Stimulated activated CD4-positive, alpha-beta T cell treated with anti-CD3 and anti-CD28 coated beads, Interleukin-2, amount 100 ng/mL, for 24 hours (primary cell): ENCODE measurements at places on chromosomes 5 and 9.

- DNase-seq, result no peak
Observed at GRCh38 chr5:88938488-88938887, 55.5 kb upstream of the MEF2C start.

GRCh38 chr9:134170532-134171315 lies 6.4 kb upstream of the RNU6ATAC start:
- DNase-seq, result no peak

- DNase-seq, result no peak
Observed at GRCh38 chr5:67063791-67064190, 132.8 kb downstream of the CD180 start.

GRCh38 chr9:37466037-37466709 lies 923 bp upstream of the ZBTB5 start:
- peak; percentile 52 for DNase-seq

DNA sequence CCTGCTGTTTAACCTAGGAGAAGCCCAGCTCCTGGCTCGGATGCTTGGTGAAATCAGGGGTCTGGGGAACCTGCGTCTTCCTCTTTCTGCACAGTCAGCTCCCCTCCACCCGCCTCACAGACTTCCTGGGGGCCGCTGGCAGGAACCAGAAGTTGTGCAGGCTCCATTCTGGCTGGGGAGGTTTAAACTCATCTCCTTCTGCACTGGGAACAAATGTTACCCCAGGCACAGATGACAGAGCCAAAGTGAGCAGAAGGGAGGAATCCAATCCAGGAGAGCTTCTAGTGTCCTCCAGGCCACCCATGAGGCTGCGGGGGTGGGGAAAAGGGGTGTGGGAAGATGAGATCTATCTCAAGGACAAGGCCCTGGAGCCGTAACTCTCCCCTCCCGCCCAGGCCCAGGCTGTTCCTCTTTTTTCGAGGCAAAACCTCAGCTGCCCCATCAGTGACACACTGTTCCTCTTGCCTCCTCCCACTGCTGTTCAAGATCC lies 31.2 kb downstream of the KCNMB1 start:
- DNase-seq, result no peak

- no peak for DNase-seq
Observed at GRCh38 chr5:38777111-38777510, 68.7 kb upstream of the OSMR start.

DNA sequence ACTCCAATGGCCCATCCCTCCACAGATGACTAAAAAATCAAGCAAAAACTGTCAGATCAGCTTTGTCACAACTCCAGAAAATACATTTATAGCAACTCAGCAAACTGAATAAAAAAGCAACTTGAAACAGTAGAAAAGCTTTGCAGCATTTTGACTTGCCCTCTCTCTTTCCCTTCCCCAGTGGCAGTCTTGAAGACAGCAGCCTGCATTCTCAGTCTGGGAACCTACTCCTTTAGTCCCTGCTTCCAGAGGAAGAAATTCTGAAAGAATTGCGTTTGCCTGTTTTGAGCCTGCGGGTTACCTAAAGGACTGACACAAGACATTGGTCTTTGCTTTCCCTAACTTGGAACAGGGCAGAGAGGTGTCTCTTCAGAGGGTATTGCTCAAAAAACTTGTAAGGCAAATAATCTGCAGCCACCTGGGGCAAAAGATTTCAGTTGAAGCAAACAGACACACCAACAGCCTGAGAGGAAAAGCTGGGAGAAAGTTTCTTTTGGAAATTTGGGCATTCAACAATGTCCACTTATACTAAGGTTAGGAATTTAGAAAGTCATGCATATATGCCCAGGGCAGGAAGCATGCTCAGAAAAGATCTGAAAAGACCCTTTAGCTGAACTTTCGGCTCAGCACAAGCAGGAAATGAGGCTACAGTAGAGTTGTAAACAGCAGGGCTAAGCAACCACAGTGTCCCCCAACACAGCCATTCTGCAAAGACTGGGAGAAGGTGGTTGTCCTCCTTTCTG lies 15.2 kb upstream of the SLC35D2 start:
- DNase-seq, result no peak

DNA sequence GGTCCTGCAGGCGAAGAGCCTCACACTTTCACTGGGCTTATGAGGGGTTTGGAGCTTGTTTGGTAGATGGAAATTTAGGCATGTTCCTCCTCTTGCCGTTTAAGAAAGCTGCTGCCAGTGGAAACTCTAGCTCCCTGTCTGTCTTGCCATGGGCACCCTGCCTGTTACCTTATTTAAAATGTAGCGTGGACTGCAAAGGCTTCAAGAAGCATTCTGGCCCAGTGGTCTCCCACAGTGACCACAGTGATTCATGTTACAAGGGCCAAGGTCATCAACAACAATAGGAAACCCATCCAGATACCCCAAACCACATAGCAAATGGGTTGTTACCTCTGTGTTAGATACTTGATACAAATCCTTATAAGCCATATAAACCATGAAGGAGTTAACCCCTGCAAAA lies 96.6 kb downstream of the DPYSL3 start:
- no peak for DNase-seq

GRCh38 chr9:5698810-5699556 lies 70.1 kb downstream of the RIC1 start:
- no peak for DNase-seq
